Posterior vena cava (tissue), 2 donors: ENCODE measurements at places on chromosomes 2 and 18. TPM values are rescaled to one million over a fixed set of nuclear protein-coding genes. Genes with fewer than 3 reads are reported as not detected.

EML6 gene
- total RNA-seq, result 12.1 TPM

DNA sequence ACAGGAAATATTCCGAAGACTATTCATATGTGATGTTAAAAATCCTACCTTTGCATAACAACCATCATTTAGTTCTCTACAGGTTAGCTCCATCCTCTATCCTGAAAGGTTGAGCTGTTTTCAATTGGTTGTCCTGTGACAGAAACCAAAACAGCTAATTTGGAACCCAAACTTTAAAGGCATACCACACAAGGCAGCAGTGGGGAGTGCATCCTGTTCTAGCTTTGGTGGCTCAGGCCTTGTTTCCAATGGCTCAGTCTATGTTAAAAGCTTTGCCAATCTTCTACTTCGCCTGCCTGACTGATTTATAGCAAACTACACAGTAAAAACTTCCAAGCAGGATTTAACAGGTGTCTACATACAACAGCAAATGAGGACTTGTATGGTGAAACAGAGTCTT is 3.2 kb downstream of the CD226 start:
- DNase-seq, result no peak

PFN4 gene
- total RNA-seq, result 0.67 TPM

GRCh38 chr2:150127995-150128394 is 359.5 kb downstream of the RND3 start:
- no peak for DNase-seq

REG3G gene
- not detected for total RNA-seq

DNA sequence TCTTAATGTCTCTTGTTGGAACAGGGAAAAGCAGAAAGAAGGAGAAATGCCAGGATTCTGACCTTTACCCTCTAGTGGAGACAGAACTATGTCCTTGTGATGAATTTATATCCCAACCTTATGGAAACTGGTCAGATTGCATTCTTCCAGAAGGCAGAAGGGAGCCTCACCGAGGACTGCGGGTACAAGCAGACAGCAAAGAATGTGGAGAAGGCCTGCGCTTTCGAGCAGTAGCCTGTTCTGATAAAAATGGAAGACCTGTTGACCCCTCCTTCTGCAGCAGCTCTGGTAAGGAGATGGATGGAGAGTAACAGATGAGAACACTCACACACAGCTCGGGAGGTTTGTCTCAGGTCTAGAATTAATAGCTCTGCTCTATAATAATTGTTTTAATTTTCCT is 552.7 kb upstream of the HNMT start:
- DNase-seq, result no peak

- DNase-seq, result no peak
Observed at GRCh38 chr2:121435790-121436189, 94.9 kb upstream of the RNU4ATAC start.

DNA sequence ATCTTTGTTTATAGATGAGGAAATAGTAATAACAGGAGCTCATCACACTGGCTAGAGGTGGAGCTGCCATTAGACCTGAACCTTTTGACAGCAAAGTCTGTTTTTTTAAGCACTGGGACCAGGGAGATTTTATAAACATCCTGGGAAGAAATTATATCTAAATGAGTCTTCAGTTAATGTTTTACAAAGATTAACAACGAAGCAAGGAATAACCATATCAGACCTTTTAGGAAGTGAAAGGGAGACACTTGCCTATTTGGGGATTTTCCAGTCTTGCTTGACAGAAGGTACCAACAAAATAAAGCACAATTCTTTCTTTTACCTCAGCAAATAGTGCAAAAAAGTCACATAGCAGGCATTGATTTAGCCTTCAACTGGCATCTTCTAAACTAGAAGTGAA is 777.0 kb downstream of the CPS1 start:
- DNase-seq, result no peak

GRCh38 chr18:76451396-76452331 is 43.4 kb downstream of the ZNF516 start:
- DNase-seq, result no peak

ACP1 gene
- 50.9 TPM for total RNA-seq

GRCh38 chr18:49784427-49785185 is 28.7 kb downstream of the ACAA2 start:
- DNase-seq, result no peak

GRCh38 chr2:231640641-231641111 is 48.0 kb downstream of the TEX44 start:
- peak; percentile 86 for DNase-seq
